Right atrium auricular region (tissue), 2 donors: ENCODE measurements at places on chromosomes 1 and 21. TPM values are rescaled to one million over a fixed set of nuclear protein-coding genes. Genes with fewer than 3 reads are reported as not detected.

Gene TUFT1
- total RNA-seq: 7.9 TPM

Gene CD52
- 4.9 TPM for total RNA-seq

Gene MYBPH
- total RNA-seq: not detected

Gene NAXE
- 85.3 TPM for total RNA-seq

Gene GNAT2
- total RNA-seq: 0.59 TPM

Gene AMPD1
- total RNA-seq: not detected
